ENCODE measurements at places on chromosomes 6 and 20. TPM values are rescaled to one million over a fixed set of nuclear protein-coding genes. Genes with fewer than 3 reads are reported as not detected.

Gene GFOD1
- total RNA-seq, result 4.7 TPM

Gene LBP
- total RNA-seq, result 0.22 TPM

Gene RAET1G
- 20.6 TPM for total RNA-seq

Gene RHAG
- not detected for total RNA-seq

Gene HBS1L
- 137 TPM for total RNA-seq

Gene FUT9
- not detected for total RNA-seq

Gene SYCP2L
- not detected for total RNA-seq

Gene COL11A2
- total RNA-seq, result 0.02 TPM

Gene REM1
- not detected for total RNA-seq

Gene CCND3
- total RNA-seq, result 141 TPM

Gene TIAM2
- total RNA-seq, result 18.8 TPM

Gene C20orf202
- total RNA-seq, result not detected

Gene CST1
- 5.0 TPM for total RNA-seq

Gene MAFB
- total RNA-seq, result 7.4 TPM

Gene MICA
- total RNA-seq, result 155 TPM

Gene GPLD1
- total RNA-seq, result 0.22 TPM

Gene C6orf15
- not detected for total RNA-seq

Gene TGM2
- 108 TPM for total RNA-seq

Gene OGFR
- 62.0 TPM for total RNA-seq

Gene ZNF165
- 0.89 TPM for total RNA-seq

Gene TSPO2
- total RNA-seq, result not detected

Gene DDX27
- 65.4 TPM for total RNA-seq

Gene UBE2V1
- 135 TPM for total RNA-seq

Gene CGA
- total RNA-seq, result 26.6 TPM

Gene DDX43
- total RNA-seq, result not detected

Gene EEF1A2
- total RNA-seq, result 260 TPM

Gene PRRT1
- not detected for total RNA-seq

Gene PRKN
- total RNA-seq, result not detected

Gene SDCBP2
- 3.7 TPM for total RNA-seq

Gene LKAAEAR1
- not detected for total RNA-seq

Gene NKAPL
- total RNA-seq, result not detected

Gene RIPPLY2
- not detected for total RNA-seq

Gene SH3BGRL2
- total RNA-seq, result 6.4 TPM

Gene SLC18B1
- 19.4 TPM for total RNA-seq

Gene EHMT2
- 51.0 TPM for total RNA-seq

All from M059J (cell line).